Immature natural killer cell (primary cell): ENCODE measurements at places on chromosomes 2 and 18.

- no peak for DNase-seq
Measured at GRCh38 chr18:57901825-57902589, 98.9 kb upstream of the ATP8B1 start.

GRCh38 chr18:61388010-61388409 is 54.8 kb downstream of the CDH20 start:
- no peak for DNase-seq

- no peak for DNase-seq
Measured at GRCh38 chr2:236554629-236555282, 14.9 kb upstream of the ACKR3 start.

DNA sequence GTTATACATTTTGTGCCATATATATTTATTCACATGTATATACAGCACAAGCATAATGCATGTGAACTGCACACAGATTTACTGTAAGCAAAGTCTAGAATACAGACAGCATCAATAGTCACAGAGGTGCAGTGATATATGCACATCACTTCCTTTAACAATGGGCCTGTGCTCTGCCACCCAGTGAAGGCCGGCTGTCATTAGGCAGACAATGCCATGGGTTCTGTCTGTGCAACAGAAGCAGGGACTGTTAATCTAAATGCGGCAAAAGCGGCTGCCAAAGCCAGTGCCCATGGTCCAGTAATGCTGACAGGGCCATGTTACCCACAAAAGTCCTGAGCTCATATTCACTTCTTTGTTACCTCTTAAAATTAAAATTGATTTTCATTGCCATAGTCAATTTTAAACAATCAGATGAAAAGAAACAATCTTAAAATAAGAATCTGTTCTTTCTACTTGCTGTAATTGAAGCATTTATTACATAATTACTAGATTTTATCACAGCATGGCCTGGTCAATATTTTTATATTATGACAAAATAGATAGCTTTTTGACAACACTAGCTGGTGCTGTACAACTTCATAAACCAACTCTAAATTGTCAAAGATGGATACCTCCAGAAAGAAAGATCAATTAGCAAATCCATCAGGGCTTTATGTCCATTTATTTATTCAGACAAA is 232.0 kb downstream of the STK39 start:
- DNase-seq = no peak

GRCh38 chr18:26655525-26656430 is 107.4 kb upstream of the KCTD1 start:
- DNase-seq = no peak

DNA sequence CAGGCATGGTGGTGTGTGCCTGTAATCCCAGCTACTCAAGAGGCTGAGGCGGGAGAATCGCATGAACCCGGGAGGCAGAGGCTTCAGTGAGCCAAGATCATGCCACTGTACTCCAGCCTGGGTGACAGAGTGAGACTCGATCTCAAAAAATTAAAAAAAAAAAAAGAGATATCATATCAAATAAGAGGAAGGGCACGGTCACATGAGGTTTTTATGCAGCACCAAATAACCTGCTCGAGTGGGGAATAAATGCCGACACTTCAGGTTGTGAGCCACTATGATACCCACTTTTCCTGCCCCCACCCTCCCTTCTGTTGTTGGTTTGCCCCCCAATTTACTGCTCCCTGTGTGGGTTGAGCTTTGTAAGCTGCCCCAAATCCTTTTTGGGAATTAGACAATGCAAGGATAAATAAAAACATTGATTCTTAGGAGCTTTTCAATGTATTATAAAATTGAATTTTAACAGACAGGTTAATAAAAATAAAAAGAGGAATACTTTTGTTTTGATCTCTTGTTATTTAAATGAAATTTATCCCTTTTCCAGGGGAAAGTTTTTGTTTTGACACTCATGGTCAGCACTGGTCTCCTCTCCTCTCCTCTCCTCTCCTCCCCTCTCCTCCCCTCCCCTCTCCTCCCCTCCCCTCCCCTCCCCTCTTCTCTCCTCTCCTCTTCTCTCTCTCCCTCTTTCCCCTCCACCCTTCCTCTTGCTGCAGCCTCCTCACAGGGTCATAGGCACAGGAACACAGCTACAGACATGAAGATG is 29.2 kb downstream of the CD8B start:
- DNase-seq = no peak

- DNase-seq = peak; percentile 80
Measured at GRCh38 chr2:233385489-233386044, 31.3 kb downstream of the DGKD start.

DNA sequence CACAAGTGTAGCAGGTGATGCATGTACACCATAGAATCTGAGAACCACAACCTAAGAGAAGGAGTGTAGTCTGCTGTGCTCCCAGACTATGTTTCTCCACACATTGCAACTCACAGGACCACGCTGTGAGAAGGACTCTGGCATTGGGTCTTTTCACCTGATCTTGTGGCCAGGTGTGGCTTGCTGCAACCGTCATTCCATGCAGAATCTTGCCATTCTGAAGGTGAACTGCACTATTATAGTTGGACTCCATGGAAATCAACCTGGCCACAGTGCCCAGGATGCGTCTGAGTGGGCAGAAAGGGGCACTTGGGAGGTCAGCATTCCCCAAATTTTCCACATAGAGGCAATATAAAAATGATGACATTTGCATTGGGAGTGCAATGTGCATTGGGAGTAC is 122.2 kb downstream of the CAPN13 start:
- DNase-seq = no peak
